Type B pancreatic cell (in vitro differentiated cells): ENCODE measurements at places on chromosomes 2 and 18. TPM values are rescaled to one million over a fixed set of nuclear protein-coding genes. Genes with fewer than 3 reads are reported as not detected.

- no peak overlapping the region for H3K27ac ChIP-seq
- H3K27me3 ChIP-seq: no peaks in the 10 kb centered on the region
- peaks cover 38% of the 10 kb centered on the region for H3K4me1 ChIP-seq
- no peak overlapping the region for H3K4me3 ChIP-seq
Measured at GRCh38 chr18:58314284-58314683, 270.3 kb downstream of the NEDD4L start.

GRCh38 chr2:165432234-165432966 lies 37.1 kb upstream of the CSRNP3 start:
- DNase-seq: no peak
- H3K27me3 ChIP-seq: no peaks in the 10 kb centered on the region
- H3K36me3 ChIP-seq: no peaks in the 10 kb centered on the region

DNA sequence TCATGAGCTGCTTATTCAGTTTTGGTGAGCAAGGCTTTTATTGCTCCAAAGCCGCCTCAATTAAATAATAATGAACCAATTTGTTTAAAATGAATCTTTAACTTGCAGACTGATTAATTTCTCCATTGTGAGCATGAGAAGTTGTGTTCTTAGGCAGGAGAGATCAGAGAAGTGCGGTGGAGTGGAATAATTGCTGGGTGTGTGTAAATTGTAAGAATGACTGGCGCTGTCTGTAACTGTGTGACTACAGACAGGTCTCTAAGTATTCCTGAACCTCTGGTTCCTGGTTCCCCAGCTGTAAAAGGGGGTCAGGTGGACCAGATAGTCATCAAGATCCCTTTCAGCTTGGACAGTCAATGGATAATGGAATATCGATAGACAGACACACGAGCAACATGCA lies 98.0 kb upstream of the EFEMP1 start:
- H3K27me3 ChIP-seq: peaks cover 61% of the 10 kb centered on the region
- DNase-seq: no peak
- H3K4me3 ChIP-seq: no peak overlapping the region
- H3K36me3 ChIP-seq: no peaks in the 10 kb centered on the region

DNA sequence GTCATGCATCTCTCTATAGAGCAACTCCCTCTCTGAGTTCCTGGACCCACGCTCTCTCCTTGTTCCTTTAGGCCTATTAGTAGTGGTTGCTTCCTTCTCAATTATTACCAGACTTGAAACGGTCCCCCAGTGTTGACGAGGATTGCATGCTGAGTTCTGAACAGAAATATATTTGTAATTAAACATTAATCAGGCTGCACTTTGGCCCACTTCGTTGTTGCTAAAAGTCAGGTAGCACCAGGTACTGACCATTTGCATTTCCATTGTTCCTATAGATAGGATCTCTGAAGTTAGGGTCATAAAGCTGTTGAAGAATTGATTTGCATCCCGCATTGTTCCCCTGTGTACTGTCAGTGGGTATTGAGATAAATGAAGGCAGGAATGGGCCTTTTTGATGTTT lies 36.9 kb upstream of the TTR start:
- H3K4me1 ChIP-seq: peaks cover 9% of the 10 kb centered on the region
- DNase-seq: no peak
- H3K36me3 ChIP-seq: no peaks in the 10 kb centered on the region
- no peak overlapping the region for H3K27ac ChIP-seq
- no peak overlapping the region for H3K4me3 ChIP-seq

GRCh38 chr2:127627740-127628571 lies 18.0 kb upstream of the GPR17 start:
- no peak overlapping the region for H3K4me3 ChIP-seq
- peaks cover 3% of the 10 kb centered on the region for H3K27me3 ChIP-seq
- H3K36me3 ChIP-seq: no peaks in the 10 kb centered on the region
- DNase-seq: no peak

- no peak overlapping the region for H3K4me3 ChIP-seq
- DNase-seq: no peak
- peaks cover 14% of the 10 kb centered on the region for H3K4me1 ChIP-seq
- peaks cover 16% of the 10 kb centered on the region for H3K27me3 ChIP-seq
Measured at GRCh38 chr18:7590826-7591560, 23.9 kb downstream of the PTPRM start.

- no peak overlapping the region for H3K27ac ChIP-seq
- peaks cover 33% of the 10 kb centered on the region for H3K27me3 ChIP-seq
- DNase-seq: no peak
- no peak overlapping the region for H3K4me3 ChIP-seq
Measured at GRCh38 chr2:169110419-169110818, 41.1 kb downstream of the DHRS9 start.

GRCh38 chr18:6315517-6316331 lies 99.0 kb downstream of the L3MBTL4 start:
- no peaks in the 10 kb centered on the region for H3K4me1 ChIP-seq
- no peaks in the 10 kb centered on the region for H3K36me3 ChIP-seq
- H3K27ac ChIP-seq: no peak overlapping the region
- no peaks in the 10 kb centered on the region for H3K27me3 ChIP-seq
- DNase-seq: no peak
- H3K4me3 ChIP-seq: no peak overlapping the region

DNA sequence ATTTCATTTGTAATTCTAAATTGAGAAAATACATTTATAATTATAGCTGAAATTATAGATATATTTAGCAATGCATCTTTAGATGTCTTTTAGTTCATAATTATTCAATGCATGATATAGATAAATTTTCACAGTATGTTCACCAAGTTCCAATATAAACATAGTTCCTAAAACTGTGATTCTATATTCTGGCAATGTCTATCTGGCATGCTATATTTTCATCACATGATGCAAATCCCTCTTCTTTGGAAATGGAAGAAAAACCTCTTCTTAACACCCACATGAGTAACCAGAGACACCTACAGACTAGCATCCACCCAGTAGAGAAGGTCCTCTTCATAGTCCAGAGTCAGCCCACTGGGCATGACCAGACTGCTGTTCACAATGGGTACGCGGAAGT lies 135.8 kb downstream of the DHRS9 start:
- no peak for DNase-seq
- H3K4me1 ChIP-seq: no peaks in the 10 kb centered on the region
- no peaks in the 10 kb centered on the region for H3K36me3 ChIP-seq
- no peak overlapping the region for H3K4me3 ChIP-seq
- H3K27ac ChIP-seq: no peak overlapping the region
- no peaks in the 10 kb centered on the region for H3K27me3 ChIP-seq

- H3K27me3 ChIP-seq: no peaks in the 10 kb centered on the region
- H3K27ac ChIP-seq: no peak overlapping the region
- DNase-seq: no peak
- no peaks in the 10 kb centered on the region for H3K36me3 ChIP-seq
- H3K4me3 ChIP-seq: no peak overlapping the region
Measured at GRCh38 chr2:145026456-145027455, 506.8 kb upstream of the ZEB2 start.

- no peaks in the 10 kb centered on the region for H3K36me3 ChIP-seq
- H3K27ac ChIP-seq: no peak overlapping the region
- H3K4me1 ChIP-seq: peaks cover 37% of the 10 kb centered on the region
- H3K27me3 ChIP-seq: peaks cover 16% of the 10 kb centered on the region
- DNase-seq: no peak
Measured at GRCh38 chr2:46848447-46848846, 67.2 kb downstream of the MCFD2 start.

DNA sequence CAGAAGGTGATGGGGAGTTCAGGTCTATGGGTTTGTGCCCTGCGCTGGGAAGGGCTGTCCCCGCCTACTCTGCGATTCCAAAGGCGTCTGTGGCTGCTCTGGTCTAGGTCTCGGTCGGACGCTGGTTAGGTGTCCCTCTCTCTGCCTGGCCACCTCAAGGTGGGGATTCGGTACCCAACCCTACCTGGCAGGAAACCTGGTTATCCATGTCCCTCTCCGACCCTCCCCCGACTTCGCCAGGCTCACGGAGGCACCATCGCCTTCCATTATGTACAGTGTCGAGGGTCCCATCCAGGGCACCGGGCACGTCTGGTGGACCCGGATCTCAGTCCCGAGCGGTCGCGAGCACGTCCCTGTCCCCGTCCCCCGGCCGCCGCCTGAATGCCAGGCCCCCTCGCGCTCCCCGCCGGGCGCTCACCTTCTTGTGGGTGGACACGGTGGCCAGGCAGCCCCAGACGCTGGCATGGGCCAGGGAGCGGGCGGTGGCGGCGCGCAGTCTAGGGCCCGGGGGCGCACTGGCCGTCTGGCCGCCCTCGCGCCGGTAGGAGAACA lies 628 bp downstream of the CREG2 start:
- peaks cover 70% of the 10 kb centered on the region for H3K27me3 ChIP-seq
- peak overlapping the region; percentile 81 for H3K4me3 ChIP-seq
- H3K27ac ChIP-seq: no peak overlapping the region
- H3K36me3 ChIP-seq: no peaks in the 10 kb centered on the region
- H3K4me1 ChIP-seq: peaks cover 4% of the 10 kb centered on the region

DNA sequence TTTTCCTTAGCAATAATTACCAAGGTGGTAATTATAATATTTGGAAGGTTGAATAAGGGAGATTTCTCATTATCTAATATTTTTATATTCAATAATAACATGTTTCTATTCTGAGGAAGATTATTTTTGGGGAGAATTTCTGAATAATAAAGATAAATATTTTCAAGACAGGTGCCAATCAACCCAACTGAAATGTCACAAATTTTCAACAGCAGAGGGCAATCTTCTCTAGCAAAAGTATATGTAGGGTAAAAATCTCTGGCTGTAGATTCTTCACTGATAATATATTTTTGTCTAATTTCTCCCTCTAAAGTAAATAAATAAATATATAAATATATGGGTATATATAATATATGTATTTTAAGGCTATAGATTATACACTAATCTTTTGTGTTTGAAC lies 1187.2 kb upstream of the CRIM1 start:
- DNase-seq: no peak
- H3K27ac ChIP-seq: no peak overlapping the region
- no peaks in the 10 kb centered on the region for H3K4me1 ChIP-seq
- H3K4me3 ChIP-seq: no peak overlapping the region
- no peaks in the 10 kb centered on the region for H3K27me3 ChIP-seq

GRCh38 chr2:129078548-129078947 lies 759.9 kb upstream of the HS6ST1 start:
- peaks cover 25% of the 10 kb centered on the region for H3K27me3 ChIP-seq
- H3K4me3 ChIP-seq: no peak overlapping the region

The PTPRM gene
- total RNA-seq: 11.2 and 18.6 TPM in 2 replicates

The STARD6 gene
- not detected in 2 replicates for total RNA-seq

The TXNDC2 gene
- not detected in 2 replicates for total RNA-seq

The PDE1A gene
- 1.3 and 3.6 TPM in 2 replicates for total RNA-seq

The GRB14 gene
- 8.8 and 11.6 TPM in 2 replicates for total RNA-seq

The SH3BP4 gene
- total RNA-seq: 42.6 and 49.5 TPM in 2 replicates
